D721Med (cell line): ENCODE measurements at places on chromosomes 3 and 15.

GRCh38 chr3:14921811-14922705 lies 25.3 kb upstream of the NR2C2 start:
- DNase-seq = no peak

GRCh38 chr3:124758851-124759635 lies 28.8 kb downstream of the UMPS start:
- no peak for DNase-seq

GRCh38 chr3:197430934-197431333 lies 124.8 kb downstream of the BDH1 start:
- no peak for DNase-seq

- no peak for DNase-seq
These were observed 10.3 kb upstream of the SLC25A38 start for GRCh38 chr3:39372833-39373232.

DNA sequence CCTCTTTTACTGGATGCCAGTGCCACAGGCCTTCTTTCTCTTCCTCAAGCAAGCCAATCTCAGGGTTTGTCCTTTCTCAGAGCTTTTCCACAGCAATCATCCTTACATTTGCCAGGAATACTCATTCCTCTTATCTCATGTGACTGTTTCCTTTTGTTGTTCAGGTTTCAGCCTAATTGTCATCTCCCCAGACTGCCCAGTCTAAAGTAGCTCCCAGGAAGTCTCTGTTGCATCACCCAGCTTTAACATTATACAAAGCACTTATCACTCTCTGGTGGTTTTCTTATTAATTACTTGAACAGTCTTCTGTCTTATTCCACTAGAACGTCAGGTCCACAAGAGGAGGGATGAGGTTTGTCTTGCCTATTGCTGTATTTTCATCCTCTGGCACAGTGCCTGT lies 65.8 kb downstream of the CADPS start:
- DNase-seq = no peak

- no peak for DNase-seq
These were observed 126.2 kb downstream of the CLSTN2 start for GRCh38 chr3:140061211-140061610.

GRCh38 chr3:188338086-188338485 lies 184.1 kb downstream of the LPP start:
- DNase-seq = no peak

GRCh38 chr3:14410106-14410502 lies 7.7 kb downstream of the SLC6A6 start:
- no peak for DNase-seq

DNA sequence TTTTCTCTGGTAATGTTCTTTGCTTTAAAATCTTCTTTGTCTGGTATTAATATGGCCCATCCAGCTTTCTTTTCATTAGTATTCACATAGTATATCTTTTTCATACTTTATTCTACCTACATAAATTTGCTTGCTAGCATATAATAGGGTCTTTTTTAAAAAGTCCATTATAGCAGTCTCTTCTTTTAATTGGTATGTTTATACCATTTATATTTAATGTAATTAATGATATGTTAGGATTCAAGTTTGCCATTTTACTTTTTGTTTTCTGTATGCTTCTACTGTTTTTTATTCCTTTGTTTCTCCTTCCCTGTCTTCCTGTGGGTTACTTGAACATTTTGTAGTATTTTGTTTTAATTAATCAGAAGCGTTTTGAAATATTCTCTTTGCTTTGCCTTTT lies 89.0 kb downstream of the CHCHD6 start:
- DNase-seq = no peak

GRCh38 chr3:152496716-152497115 lies 228.0 kb downstream of the MBNL1 start:
- DNase-seq = no peak

GRCh38 chr3:35857004-35857403 lies 217.7 kb downstream of the ARPP21 start:
- DNase-seq = no peak

DNA sequence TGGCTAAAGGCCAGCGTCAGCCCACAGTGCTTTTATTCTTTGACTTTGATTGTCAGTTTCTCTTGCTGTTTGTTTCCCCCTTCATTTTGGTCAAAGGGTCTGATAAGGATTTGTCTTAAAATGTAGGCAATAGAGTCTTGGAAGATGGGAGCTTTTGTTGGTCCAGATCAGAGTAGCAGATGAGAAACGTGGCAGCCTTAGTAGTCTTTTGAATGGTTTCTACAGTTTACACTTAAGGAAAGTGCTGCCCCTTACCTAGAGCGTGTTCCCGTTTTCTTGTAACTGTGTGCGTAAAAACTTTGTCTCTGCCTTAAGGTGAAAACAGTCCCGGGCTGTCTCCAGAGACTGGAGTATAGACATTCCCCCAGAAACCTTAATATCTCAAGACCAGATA lies 630 bp downstream of the LXN start:
- DNase-seq = no peak

DNA sequence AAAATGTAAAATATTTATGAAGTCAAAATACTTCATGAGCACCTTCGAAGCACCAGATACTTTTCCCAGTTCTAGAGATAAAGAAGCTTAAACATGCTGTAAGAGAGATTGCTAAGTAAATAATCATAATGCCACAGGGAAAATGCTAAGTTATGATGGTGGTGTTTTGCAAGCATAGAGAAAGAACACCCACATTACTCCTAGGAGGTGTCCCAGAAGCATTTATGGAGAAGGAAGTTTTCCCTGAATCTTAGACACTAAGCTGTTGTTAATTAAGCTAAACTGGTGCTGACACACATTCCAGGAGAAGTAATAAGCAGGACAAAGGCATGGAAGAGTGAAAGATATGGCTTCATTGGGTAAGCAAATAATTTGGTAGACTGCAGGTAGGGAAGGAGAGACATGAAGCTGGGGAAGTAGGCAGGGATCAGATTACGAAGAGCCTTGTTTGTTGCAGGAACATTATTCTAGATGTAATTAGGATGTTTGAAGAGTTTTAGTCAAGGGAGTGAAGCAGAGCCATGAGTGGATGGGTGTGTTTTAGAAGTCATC lies 40.4 kb upstream of the CHMP2B start:
- DNase-seq = no peak

DNA sequence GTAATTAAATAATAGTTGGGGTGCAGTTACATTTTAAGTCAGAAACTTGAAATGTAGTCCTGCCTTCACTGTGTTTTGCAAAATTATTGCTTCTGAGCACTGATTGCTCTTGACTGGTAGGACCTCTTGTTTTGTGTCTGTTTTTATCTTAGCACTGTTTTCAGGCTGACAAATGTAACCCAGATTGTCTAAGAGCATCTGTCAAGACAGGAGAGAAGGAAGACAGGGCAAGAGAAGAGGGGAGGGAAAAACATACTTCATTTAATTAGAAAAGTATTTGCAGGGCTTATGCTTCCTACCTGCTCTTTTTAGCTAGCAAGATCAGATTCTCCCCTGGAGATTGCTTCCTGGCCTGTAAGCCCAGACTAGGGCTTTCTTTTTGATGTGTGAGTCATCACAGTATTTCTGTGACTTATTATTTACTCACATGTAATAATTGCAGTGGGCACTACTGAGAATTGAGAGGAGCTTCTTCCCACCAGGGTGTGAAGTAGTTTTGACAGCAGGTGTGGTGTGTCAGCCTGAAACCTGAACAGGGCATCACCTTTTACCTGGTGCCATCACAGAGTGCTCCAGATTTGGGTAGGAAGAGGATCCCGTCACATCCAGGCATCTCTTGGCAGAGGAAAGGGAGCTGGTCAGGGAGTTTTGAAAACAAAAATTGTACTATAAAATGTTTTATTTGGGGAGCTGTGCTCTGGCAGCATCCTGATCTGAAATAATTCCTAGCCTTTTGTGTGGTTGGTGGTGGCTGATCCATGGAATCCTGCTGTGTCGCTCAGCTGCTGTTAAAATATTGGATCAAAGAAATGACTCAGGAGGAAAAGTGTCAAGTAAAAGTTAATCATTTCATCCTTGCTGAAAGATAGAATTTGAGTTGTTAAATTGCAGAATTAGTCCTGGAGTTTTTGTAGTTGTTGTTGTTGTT lies 98.2 kb downstream of the TMEM108 start:
- DNase-seq = no peak

DNA sequence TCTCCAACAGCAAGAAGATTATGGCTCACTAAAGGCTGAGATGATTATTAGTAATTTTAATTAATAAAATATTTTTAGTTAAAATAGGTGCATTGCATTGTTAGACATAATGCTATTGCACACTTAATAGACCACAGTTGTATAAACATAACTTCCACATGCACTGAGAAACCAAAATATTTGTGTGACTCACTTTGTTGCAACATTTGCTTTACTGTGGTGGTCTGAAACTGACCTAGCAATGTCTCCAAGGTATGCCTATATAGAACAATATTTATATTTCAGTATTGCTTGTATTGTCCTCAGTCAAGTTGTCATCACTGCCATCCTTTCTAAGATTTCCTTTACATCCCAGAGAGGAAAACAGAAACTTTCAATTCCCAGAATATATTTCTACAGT lies 1215.2 kb downstream of the SI start:
- no peak for DNase-seq

GRCh38 chr15:49062900-49063299 lies 16.7 kb upstream of the SECISBP2L start:
- DNase-seq = no peak

DNA sequence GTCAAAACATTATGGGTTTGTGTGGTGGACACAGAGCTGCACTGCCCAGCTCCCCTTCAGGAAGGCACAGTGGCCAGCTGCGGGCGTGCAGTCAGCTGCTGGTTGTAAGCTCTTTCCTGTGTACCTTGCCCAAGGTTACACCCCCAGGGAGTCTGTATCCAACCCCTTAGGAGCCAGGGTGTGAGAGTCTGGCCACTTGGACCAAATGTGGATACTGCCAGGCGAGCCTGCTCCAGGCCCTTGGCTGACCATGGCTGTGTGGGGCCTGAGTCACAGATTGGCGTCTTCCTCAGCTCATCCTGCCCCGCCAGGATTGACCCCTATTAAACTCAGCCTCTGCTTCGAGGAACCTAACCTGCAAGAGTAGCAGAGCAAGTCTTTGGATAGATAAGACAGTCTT lies 56.9 kb downstream of the ABHD5 start:
- no peak for DNase-seq

- no peak for DNase-seq
These were observed 7.1 kb downstream of the COPS2 start for GRCh38 chr15:49148298-49148697.

DNA sequence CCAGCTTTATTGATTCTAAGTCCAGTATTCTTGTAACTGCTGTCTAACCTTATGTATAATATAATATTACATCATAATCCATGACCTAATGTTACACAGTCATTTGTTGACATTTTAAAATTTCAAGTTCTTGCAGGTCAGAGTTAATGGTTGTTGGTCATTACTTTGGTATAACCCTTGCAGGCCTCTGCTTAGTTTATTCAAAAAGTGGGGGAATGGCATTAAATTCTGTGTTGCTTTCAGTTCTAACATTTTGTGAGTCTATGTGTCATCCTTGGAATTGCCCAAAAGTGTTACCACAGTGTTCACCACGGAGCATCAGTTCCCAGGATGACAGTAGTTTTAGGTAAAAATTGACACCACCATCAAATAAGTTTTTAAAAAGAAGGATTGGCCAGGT lies 174.8 kb upstream of the BCL6 start:
- DNase-seq = no peak

GRCh38 chr3:32544894-32545293 lies 25.8 kb downstream of the DYNC1LI1 start:
- no peak for DNase-seq

DNA sequence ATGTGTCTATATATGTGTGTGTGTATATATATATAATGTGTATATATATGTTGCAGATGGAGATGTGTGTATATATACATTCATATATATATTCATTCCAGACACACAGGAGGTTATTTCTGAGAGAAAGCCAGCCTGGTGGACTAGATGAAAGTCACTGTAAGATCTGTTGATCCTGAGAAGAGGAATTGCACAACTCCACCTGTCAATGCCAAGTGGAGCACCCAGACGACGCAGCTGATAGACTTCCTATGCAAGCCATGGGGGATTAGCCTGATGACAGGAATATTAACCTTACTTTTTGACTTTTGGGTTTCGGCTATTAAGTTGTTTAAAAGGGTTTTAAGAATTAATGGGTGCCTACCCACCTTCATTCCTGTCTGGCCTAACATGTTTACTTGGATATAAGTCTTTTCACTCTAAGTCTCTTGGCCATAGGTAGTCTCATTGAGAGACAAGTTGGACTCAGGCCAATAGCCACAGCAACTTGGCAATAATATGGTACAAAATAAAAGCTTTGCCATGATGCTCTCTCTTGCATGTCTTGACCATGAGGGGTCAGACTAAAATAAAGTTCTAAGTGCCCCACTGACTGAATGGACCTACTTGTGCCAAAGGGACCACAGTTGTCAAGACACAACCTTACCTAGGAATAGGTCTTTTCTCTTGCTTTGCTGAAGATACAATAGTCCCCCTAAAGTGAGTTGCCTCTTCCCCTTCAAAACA lies 35.9 kb upstream of the GOLGA6L2 start:
- no peak for DNase-seq

DNA sequence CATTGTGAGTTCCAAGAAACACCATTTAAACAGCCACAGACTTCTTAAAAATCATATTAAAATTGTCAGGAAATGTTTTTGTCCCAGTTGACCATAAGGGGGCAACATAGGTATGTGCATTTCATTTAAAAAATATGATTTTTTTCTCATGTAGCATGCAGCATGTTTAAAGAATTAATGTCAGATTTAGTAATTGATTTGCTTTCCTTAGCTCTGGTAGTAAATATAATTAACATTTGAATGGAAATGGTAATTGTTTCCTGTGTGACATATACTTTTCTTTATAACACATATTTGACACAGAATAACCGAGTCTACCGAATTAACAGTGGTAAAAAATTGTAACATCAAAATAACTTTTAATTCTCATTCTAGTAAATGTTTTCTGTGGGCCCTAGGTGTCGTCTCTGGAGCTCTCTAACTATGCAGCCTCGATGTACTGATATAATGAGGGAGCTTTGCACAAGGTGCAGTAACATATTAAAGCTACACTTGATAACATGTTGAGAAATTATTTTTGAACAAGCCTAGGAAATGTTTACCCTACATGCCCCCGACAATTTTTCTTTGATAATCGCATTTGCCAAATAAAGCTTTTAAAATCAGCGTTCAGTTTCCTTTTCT lies 34.9 kb downstream of the NXPE3 start:
- no peak for DNase-seq

DNA sequence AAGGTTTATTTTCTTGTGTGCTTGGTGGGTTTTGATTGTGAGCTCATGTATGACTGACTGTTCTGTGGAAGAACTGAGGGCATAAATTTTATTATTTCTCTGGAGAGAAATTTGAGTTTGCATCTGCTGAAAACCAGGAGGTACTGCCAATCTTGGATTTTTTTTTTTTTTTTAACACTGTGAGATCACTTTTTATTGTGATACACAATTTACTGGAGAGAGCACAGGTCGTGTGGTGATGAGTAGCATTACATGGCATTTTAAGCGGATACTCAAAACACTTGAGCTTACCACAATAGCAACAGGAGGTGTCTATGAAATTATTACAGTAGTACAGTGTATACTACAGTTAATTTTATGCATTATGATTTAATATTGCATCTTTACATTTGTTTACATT lies 237.4 kb downstream of the MFSD1 start:
- no peak for DNase-seq

GRCh38 chr15:46456456-46456855 lies 821.6 kb downstream of the SQOR start:
- no peak for DNase-seq

- DNase-seq = no peak
These were observed 107.2 kb downstream of the ARPP21 start for GRCh38 chr3:35746492-35746891.

GRCh38 chr3:132953683-132954082 lies 84.5 kb upstream of the TMEM108 start:
- no peak for DNase-seq
